ENCODE measurements at places on chromosomes 13 and 19.
A peak's percentile ranks its signal among the peaks of the same experiment; 100 is the strongest.

DNA sequence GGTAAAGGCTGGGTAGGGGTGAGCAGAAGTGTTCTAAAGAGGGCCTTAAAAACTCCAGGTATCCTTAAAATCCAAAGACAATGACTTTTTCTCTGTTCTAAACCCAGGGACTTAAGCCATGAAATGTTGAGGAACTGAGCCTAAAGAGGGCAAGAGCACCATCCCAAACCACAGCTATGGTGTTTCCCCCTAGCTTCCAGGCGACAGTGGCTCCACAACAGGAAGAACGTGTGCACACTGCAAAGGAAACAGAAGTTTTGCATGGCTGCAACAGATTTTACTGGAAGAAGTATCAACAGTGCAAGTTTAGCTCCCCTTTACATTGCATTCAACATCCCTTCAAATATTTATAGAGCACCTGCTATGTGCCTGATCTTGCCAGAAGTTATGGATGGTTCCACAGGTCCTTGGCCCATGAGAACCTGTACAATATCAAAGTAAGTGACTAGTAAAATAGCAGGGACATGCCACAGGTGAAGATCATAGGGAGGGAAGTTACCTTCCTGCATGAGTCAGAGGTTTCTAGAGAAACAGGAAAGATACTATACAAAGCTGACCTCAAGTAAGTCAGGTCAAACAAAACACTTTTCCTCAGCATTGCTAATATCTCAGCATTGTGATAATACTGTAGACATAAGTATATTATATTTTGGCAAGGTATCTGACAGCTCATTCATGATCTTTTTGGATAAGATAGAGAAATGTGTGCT, 8.4 kb upstream of the KCTD12 start:
- DNase-seq: no peak

GRCh38 chr19:16778796-16779411, 50.3 kb upstream of the SIN3B start:
- DNase-seq: peak; percentile 20

DNA sequence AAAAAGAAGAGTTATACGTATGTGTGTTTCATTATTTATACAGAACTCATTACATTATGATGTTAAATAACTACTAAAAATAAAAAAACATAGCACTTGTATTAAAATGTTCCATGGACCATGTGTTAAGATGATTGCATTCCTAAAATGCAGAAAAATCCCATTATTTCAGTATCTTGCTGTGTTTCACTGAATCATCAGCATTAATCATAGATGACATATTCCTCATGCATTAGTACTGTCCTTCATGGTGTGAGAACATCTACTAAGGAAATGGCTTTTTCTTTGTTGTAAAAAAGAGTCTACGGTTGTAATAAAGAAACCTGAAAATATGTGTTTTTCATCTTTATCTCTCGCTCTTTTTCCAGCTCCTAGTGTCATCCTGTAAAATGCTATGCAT, 416.5 kb downstream of the FGF14 start:
- DNase-seq: no peak

- no peak for DNase-seq
These were observed 9.1 kb upstream of the TMEM255B start for GRCh38 chr13:113749967-113750366.

DNA sequence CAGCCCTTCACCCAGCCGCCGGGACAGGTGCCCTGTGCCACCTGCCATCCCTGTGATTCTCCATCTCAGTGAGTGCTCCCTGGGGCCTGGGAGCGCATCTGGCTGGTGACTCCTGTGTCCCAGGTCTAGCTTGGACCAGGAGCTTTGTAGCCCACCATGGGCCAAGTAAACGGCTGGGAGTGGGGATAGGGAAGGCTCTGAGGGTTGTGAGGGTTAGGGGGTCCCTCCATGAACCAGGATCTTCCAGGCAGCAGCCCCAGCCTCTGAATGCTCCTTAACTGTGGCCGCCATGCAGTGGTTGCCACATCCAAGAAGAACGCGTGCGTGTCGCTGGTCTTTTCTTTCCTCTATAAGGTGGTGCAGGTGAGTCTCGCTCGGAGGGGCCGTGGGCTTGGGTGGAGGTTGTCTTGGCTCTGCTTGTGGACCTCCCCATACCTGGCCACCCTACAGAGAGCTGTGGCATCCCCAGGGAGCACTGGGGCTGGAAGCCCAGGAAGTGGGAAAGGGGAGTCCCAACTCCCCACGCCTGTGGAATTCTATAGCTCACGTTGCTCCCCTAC, 8.4 kb downstream of the AP1M1 start:
- no peak for DNase-seq

GRCh38 chr19:11479898-11480714, 740 bp downstream of the ELAVL3 start:
- DNase-seq: peak; percentile 50

DNA sequence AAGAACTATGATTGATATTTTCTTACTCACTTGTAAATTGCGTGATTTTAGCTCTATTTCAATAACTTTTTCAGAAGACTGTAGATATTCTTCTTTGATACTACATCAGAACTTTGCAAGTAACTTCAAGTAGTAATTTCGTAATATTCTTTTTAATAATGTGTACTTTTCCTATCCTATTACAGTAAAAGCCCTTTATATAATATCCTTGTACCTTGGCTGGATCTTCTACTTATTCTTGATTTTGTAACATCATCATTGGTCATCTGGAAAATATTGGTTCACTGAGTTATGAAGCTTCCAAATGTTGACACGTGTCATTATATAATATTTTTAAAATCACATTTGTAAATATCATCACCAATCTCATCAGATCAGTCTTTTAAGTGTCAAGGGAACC, 32.4 kb downstream of the POLR1D start:
- DNase-seq: no peak

DNA sequence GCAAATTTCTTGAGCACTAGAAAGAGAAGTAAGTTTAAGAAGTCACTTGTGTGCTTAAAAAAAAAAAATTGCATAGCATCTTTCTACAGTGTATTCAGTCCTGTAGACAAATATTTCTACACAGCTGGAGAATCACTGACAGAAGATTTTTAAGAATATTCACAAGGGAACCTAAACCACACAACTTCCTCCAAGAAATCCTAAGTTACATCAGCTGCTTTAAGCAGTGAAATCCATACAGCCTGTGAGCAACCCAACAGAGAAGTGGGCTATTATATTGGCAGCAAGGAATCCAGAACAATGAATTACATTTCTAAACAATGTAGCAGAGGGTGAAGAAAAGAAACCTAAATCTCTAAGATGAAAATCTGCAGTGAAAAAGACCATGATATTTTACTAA, 1.5 kb downstream of the DOCK9 start:
- DNase-seq: no peak

- no peak for DNase-seq
These were observed 41.9 kb downstream of the WTIP start for GRCh38 chr19:34523408-34523807.

GRCh38 chr13:81686877-81687276, 1346.0 kb upstream of the SPRY2 start:
- no peak for DNase-seq

- DNase-seq: no peak
These were observed 5.6 kb downstream of the PCID2 start for GRCh38 chr13:113202912-113203311.

- no peak for DNase-seq
These were observed 3.6 kb upstream of the KCNN4 start for GRCh38 chr19:43784241-43784980.

- no peak for DNase-seq
These were observed 1571.6 kb upstream of the PRR20A start for GRCh38 chr13:55569082-55569481.

DNA sequence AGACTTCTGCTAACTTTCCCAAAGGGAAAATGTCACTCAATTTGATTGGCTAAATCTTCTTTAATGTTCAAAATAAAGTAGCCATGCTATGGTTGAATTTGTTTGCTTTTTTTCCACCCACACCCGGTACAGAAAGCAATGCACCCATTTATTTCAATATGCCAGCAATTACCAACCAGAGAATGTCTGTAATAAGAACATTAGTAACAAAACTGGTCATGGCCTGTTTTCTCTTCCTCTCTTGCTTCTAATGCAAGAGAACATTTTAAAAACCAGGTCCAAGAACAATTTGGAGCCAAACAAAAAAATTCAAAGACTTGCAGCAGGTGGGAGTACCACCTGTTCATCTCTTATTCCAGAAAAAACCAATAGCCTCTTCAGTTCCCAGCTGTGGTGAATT, 1108.8 kb upstream of the PCDH20 start:
- no peak for DNase-seq

DNA sequence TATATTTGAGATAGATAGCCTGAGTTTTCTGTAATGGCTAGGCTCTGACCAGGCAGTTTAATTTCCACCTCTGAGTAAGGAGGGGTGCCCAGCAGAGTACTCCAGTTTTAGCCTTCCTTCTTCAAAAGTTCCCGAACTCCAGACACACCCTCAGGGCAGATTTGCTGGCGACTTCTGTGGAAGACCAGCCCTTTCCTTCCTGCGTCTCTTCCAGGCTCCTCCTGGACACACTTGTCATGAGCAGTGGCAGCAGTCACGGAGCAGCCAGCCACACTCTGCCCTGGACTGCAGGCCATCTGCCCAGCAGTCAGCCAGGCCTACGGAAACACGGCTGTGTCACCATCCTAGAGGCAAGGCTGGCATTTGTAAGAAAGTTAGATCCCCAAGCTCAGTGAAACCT, 6.6 kb upstream of the FLT1 start:
- no peak for DNase-seq

DNA sequence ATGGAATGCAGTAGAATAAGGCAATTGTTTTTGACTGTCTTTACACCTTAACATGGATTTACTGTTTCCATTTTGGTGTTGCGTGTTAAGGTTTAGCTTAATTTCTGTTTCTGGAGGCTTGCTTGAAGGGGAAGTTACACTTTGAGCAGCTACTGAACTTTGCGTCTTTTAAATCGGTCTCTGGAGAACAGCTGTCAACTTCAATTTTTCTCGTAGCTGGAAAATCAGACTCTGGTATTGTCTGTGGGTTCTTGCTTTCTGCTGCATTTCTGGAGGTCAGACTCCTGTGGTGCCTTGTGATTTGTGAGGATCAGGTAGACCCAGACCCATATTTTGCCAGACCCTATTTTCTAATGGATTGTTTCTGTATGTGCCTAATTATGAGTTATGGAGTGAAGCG, 146.7 kb downstream of the ATP8A2 start:
- DNase-seq: no peak

GRCh38 chr19:19546751-19547162, 8.7 kb downstream of the CILP2 start:
- DNase-seq: no peak

- DNase-seq: no peak
These were observed 15.8 kb downstream of the FREM2 start for GRCh38 chr13:38702669-38703068.

GRCh38 chr19:51064534-51065220, at the start of gene KLK13:
Gene KLK13, minus strand, starts transcription at chr19:51065092. Its CDS starts 25 bp downstream, at chr19:51065067.
- no peak for DNase-seq

GRCh38 chr13:66405908-66406802, 824.0 kb downstream of the PCDH9 start:
- no peak for DNase-seq

DNA sequence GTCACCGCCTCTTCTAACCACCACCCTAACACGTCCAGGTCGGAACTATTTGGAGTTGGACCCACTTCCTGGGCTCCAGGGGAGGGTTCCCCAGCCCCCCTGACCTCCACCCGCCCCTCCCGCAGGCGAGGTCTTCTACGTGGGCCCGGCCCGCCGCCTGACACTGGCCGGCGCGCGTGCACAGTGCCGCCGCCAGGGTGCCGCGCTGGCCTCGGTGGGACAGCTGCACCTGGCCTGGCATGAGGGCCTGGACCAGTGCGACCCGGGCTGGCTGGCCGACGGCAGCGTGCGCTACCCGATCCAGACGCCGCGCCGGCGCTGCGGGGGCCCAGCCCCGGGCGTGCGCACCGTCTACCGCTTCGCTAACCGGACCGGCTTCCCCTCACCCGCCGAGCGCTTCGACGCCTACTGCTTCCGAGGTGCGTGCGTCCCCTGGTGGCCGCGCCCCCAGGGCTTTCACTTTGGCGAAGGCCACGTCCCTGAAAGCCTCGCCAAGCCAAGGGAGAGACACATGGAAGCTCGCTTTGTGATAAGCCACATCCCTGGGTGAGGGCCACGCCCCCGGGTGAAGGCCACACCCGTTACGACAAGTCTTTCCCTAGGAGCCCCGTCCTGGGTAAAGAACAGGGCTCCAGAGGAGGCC, 13.2 kb downstream of the NCAN start:
- no peak for DNase-seq

DNA sequence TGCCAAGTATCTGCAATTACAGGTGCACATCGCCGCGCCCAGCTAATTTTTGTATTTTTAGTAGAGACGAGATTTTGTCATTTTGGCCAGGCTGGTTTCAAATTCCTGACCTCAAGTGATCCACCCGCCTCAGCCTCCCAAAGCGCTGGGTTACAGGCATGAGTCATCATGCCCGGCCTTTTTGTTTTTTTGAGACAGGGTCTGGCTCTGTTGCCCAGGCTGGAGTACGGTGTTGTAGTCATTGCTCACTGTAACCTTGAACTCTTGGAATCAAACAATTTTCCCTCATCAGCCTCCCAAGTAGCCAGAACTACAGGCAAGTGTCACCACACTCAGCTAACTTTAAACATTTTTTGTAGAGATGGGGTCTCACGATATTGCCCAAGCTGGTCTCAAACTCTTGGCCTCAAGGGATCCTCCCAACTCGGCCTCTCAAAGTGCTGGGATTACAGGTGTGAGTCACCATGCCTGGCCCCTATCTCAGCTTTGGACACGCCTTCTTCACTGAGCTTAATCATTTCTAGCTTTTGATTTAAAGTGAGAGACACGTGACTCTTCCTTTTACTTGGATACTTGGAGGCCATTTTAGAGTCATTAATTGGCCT, 4.0 kb upstream of the IRGC start:
- DNase-seq: no peak

- no peak for DNase-seq
These were observed 77.2 kb upstream of the TMTC4 start for GRCh38 chr13:100751826-100752225.

GRCh38 chr13:44155422-44156293, 218.0 kb upstream of the SERP2 start:
- DNase-seq: peak; percentile 49

DNA sequence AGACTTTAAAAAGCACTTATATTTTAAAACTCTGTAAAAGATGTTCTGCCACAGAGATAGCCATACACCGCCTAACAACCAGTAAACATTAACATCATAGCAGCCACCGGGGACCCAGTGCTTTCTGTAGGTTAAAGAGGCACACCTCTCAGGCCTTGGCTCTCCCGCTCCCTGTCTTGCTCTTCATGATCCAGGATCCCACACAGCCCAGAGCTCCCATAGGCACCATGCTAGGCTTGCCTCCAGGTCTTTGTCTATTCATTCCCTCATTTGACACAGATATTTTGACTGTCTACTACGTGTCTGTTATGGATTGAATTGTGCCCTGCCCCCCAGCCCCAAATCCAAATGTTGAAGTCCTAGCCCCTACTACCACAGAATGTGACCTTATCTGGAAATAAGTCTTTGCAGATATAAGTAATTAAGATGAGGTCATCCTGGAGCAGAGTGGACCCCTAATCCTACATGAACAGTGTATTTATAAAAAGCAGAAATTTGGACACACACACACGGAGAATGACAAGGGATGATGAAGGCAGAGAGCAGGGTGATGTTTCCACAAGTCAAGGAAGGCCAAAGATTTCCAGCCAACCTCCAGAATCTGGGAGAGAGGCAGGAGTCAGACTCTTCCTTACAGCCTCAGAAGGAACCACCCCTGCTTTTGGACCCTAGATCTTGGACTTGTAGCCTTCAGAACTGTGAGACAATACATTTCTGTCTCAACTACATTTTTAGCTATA, 272.6 kb downstream of the DNAJC15 start:
- DNase-seq: no peak

- no peak for DNase-seq
These were observed 1121.1 kb upstream of the PRR20A start for GRCh38 chr13:56019606-56020005.

- DNase-seq: no peak
These were observed 115.2 kb upstream of the ARGLU1 start for GRCh38 chr13:106683179-106683578.

Data from hypothalamus (tissue), 51 donors.